ENCODE measurements at places on chromosomes 1 and 21.

- no peak for DNase-seq
These were observed 10.4 kb upstream of the C2CD2 start for GRCh38 chr21:41964171-41964570.

- DNase-seq: no peak
These were observed 16.7 kb downstream of the KDM1A start for GRCh38 chr1:23035823-23036452.

DNA sequence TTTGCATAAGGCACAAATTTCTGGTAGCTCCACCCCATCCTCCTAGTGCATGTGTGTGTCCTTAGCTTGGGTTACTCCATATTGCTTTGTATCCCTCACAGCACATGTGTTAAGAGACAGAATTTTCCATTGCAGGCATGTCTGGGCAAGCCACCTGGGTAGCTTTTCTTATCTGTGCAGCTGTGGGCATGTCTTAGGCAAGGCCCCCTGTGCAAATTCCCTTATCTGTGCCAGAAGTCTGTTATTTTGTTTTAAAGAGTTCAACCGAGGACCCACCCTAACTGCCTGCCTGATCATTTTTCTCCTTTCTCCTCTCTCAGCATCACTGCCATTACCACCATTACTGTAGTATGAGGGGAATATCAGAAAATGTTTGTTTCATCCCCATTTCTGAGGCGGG lies 131.9 kb downstream of the CYYR1 start:
- peak; percentile 29 for DNase-seq

- no peak for DNase-seq
These were observed 6.6 kb upstream of the FCGR2A start for GRCh38 chr1:161498646-161499045.

GRCh38 chr1:187110351-187110750 lies 281.6 kb downstream of the PLA2G4A start:
- no peak for DNase-seq

- DNase-seq: no peak
These were observed 2.0 kb downstream of the ARHGAP29 start for GRCh38 chr1:94235189-94236012.

- DNase-seq: no peak
These were observed 76.2 kb downstream of the USP1 start for GRCh38 chr1:62513013-62513412.

DNA sequence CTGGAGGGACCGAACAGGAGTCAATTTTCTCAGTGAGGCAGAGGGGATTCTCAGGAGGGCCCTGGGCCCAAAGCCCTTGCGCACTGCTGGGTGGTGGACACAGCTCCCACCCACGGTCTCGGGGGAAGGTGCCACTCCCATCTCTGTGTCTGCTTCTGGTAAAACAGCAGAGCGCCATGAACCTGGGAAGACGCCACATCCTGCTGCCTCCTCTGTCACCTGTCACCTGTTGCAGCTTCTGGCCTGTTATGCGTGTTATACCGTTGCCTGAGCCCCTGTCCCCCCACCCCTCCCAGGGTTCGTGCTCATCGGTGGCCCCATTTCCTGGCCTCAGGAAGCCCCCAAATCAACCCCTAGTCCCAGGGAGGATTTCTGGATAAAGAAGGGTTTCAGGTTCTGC lies 125.8 kb upstream of the AJAP1 start:
- no peak for DNase-seq

Measured in KBM-7 (cell line).